Activated T-helper 2 cell treated with anti-CD3 and anti-CD28 coated beads, Interferon-gamma antibody, Interleukin-2, Interleukin-4, amounts not matched to agents 10 μg/mL and 5 μg/mL and 100 μg/mL, durations not matched to agents 14 hours and 24 hours and 36 hours (primary cell): ENCODE measurements at places on chromosomes 13 and 19. TPM values are rescaled to one million over a fixed set of nuclear protein-coding genes. Genes with fewer than 3 reads are reported as not detected.

DNA sequence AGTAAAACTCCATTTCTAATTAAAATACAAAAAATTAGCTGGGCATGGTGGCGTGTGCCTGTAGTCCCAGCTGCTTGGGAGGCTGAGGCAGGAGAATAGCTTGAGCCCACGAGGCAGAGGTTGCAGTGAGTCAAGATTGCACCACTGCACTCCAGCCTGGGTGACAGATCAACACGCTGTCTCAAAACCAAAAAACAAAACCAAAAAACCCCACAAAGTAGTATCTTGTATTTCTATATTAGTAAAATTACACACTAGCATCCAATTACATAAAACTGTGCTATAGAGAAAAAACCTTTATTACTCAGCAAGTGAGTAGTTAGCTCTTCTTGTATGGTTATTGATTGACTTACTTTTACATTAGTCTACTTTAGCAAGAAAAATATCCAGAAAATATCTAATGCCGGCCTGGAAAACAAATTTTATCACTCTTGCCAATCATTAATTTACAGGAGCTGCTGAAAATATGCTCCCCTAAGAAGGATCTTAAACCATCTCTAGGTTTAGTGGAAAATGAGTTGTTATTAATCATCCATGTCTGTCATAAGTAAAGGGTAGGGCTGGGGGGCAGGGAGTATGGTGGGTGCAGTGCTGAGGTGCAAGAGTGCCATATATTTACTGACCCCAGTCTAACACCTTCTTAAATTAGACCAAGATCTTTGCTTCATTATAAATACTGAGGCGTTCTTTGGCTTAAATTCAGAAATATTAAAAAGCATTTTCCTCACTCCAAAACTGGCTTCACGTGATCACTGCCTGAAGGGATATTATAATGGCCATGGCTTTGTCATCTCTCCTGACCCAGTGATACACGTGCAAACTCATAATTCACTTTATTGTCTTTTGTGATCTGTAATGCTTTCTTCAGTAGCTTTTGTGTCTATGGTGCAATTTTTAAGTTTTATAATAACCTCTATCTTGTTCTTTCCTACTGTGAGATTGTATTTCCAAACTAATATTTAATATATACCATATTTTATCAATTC is 44.1 kb downstream of the UBL3 start:
- no peak overlapping the region for H3K4me3 ChIP-seq
- no peak for DNase-seq
- H3K27ac ChIP-seq, result no peak overlapping the region
- H3K4me1 ChIP-seq, result peaks cover 11% of the 10 kb centered on the region
- H3K36me3 ChIP-seq, result no peaks in the 10 kb centered on the region
- H3K27me3 ChIP-seq, result no peaks in the 10 kb centered on the region

Gene PTPRH
- not detected in 2 replicates for total RNA-seq

DNA sequence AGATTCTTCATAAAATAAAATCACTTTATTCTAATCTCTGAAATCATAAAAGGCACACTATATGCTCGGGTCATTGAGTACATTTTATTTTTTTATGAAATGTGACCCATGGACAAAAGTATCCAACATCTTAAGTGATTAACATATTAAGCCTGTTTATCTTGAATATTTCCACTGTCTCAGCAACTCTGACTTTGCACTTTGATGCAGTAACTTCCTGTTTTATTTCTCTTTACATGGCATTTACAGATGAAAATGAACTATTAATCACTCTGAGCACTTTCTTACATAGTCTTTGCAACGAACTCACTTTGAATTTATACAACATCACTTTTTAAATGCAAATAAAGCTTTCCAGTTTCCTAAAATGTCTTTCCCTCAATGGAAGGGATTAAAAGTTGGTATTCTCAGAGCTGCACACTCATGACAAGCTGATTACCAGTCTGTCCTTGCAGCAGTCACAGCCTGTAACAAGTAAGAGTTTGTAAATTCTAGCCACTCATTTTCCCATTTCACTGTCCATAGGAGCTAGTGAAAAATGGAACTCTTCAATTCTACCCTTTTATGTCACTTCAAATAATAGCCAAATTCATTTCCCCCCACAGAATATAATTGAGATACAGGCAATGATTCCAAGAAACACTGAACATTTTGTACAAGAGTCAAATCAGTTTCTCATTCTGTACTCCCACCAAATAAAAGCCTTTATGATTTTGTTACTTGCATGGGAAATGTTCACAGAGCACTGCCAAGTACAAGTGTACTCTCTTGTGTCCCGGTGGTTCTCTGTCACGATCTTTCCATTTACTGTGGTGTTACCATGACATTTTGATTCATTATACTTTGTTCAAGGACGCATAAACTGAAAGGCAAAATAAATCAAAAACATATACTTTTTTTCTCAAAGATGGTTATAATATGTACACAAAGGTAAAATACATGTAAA is 1968.9 kb downstream of the PCDH9 start:
- no peaks in the 10 kb centered on the region for H3K27me3 ChIP-seq
- DNase-seq, result no peak
- no peak overlapping the region for H3K27ac ChIP-seq
- H3K4me1 ChIP-seq, result no peaks in the 10 kb centered on the region
- H3K36me3 ChIP-seq, result no peaks in the 10 kb centered on the region

Gene RAB3D
- 9.3 and 11.6 TPM in 2 replicates for total RNA-seq

Gene S1PR4
- 48.5 and 48.9 TPM in 2 replicates for total RNA-seq

- DNase-seq, result no peak
- H3K36me3 ChIP-seq, result no peaks in the 10 kb centered on the region
- peaks cover 4% of the 10 kb centered on the region for H3K4me1 ChIP-seq
- no peak overlapping the region for H3K27ac ChIP-seq
- peaks cover 2% of the 10 kb centered on the region for H3K27me3 ChIP-seq
These were observed 230.5 kb downstream of the LACC1 start for GRCh38 chr13:44110091-44110621.

- no peak for DNase-seq
- H3K27me3 ChIP-seq, result peaks cover 51% of the 10 kb centered on the region
- peaks cover 2% of the 10 kb centered on the region for H3K4me1 ChIP-seq
- H3K4me3 ChIP-seq, result no peak overlapping the region
These were observed 5.4 kb downstream of the COL4A2 start for GRCh38 chr13:110312339-110313031.

- no peaks in the 10 kb centered on the region for H3K27me3 ChIP-seq
- no peaks in the 10 kb centered on the region for H3K4me1 ChIP-seq
- no peak overlapping the region for H3K27ac ChIP-seq
- DNase-seq, result no peak
- H3K36me3 ChIP-seq, result peaks cover 6% of the 10 kb centered on the region
- no peak overlapping the region for H3K4me3 ChIP-seq
These were observed 17.3 kb downstream of the PRKCSH start for GRCh38 chr19:11452620-11453310.

Gene KCNN4
- total RNA-seq, result 98.0 and 98.7 TPM in 2 replicates

Gene DGKH
- 13.7 and 15.1 TPM in 2 replicates for total RNA-seq

DNA sequence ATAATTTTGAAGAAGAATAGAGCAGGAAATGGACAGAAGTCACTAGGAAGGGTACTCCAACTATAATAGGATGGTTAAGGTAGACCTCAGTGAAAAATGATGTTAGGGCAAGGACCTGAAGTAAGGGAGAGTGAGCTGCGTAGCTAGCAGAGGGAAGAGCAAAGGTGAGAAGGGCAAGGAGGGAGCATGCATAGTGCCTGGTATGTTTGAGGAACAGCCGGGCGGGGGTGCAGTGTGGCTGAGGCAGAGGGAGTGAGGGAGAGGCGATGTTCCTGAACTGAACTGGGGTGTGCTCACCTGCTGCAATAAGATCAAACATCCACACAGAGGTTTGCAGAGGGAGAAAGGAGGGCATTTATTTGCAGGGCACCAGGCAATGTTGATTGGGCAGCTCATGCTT is 110.4 kb downstream of the DNAJC15 start:
- no peaks in the 10 kb centered on the region for H3K4me1 ChIP-seq
- H3K4me3 ChIP-seq, result no peak overlapping the region
- H3K27me3 ChIP-seq, result peaks cover 21% of the 10 kb centered on the region
- no peak overlapping the region for H3K27ac ChIP-seq
- DNase-seq, result no peak

Gene CYP4F3
- total RNA-seq, result 0.09 and 0.14 TPM in 2 replicates

Gene PLPP2
- not detected in 2 replicates for total RNA-seq

- H3K27ac ChIP-seq, result no peak overlapping the region
- H3K4me3 ChIP-seq, result no peak overlapping the region
- no peak for DNase-seq
- no peaks in the 10 kb centered on the region for H3K4me1 ChIP-seq
- H3K27me3 ChIP-seq, result no peaks in the 10 kb centered on the region
- no peaks in the 10 kb centered on the region for H3K36me3 ChIP-seq
These were observed 10.0 kb upstream of the SPC24 start for GRCh38 chr19:11165486-11166030.

GRCh38 chr19:18301718-18302111 is 20.3 kb upstream of the JUND start:
- peaks cover 58% of the 10 kb centered on the region for H3K36me3 ChIP-seq
- no peaks in the 10 kb centered on the region for H3K27me3 ChIP-seq
- no peak for DNase-seq
- peak overlapping the region; percentile 64 for H3K27ac ChIP-seq
- peak overlapping the region; percentile 27 for H3K4me3 ChIP-seq
- H3K4me1 ChIP-seq, result peaks cover 31% of the 10 kb centered on the region

DNA sequence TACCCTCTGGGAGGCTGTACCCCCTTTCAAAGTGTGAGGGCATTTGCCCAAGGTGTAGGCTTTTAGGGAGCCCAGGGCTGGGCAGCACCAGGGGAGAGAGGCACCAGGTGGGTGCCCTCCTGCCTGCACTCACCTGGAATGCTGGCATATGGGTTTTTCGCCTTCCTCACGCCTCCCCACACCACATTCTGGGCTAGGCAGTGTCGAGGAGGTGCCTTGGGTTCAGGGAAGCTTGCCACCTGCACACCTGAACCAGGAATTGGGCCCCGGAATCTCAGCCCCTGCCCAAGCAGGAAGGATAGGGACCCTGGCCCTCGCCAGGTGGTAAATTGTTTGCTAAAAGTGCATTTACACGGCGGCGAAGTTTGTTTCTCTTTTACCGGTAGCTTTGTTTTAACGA is 5.1 kb upstream of the TSHZ3 start:
- H3K27me3 ChIP-seq, result peaks cover 64% of the 10 kb centered on the region
- H3K4me3 ChIP-seq, result no peak overlapping the region
- H3K36me3 ChIP-seq, result no peaks in the 10 kb centered on the region
- H3K4me1 ChIP-seq, result peaks cover 19% of the 10 kb centered on the region

DNA sequence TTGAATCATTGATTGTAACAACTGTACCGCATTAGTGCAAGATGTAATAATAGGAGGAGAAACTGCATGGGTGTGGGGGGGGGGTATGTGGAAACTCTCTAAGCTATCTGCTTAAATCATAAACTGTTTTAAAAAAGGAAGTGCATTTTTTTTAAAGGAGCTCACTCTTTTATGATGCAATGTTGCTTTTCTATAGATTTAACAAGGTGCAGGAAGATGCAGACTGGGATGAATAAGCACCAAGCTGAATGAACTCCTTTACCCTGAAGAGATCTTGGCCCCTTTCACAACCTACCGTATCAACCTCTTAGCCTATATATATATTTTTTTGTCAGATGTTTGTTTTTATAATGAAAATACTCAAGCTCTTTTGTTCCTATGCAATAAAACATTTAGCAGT is 95.9 kb downstream of the AKAP11 start:
- H3K4me3 ChIP-seq, result no peak overlapping the region
- no peaks in the 10 kb centered on the region for H3K27me3 ChIP-seq

Gene ERFL
- 2.1 and 2.3 TPM in 2 replicates for total RNA-seq

DNA sequence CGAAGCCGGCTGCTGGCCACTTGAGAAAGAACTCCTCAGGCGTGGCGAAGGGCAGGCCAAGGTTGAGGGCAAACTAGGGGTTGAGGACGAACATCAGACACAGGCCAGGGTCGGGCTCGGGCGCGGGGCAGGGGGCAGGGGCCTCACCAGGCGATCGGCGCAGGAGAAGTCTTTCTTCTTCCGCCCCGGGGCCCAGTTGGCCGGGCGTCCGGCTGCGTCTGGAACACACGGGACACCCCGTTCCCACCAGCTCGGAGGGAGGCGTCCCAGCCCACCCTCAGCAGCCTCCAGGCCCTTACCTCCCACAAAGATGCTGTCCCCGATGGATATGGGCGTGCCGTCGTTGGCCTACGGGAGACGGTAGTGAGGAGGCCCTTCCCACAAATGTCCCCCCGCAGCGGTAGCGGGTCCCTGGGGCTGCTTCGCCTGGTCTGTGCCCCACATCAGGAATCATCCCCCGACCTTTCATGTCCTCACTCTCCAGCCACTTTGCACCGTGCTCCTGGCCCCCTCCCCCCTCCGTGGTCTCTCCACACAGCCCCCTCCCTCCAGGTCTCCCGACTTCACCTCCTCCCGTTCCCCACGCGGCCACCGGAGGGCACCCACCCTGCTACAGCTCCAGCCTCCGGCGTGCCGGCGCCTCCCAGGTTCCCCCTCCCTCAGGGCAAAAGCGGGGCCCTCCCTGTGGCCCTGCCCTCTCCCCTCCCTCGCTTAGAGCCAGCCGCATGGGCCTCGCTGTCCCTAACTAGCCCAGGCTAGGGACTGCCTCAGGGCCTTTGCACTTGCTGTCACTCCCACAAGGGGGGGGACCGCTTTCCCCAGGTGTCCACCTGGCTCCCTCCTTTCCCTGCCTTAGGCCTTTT is 4.8 kb downstream of the PNKP start:
- no peak for DNase-seq
- H3K36me3 ChIP-seq, result peaks cover 55% of the 10 kb centered on the region
- no peaks in the 10 kb centered on the region for H3K27me3 ChIP-seq
- H3K27ac ChIP-seq, result no peak overlapping the region
- H3K4me3 ChIP-seq, result no peak overlapping the region

Gene FSTL3
- 6.9 and 8.0 TPM in 2 replicates for total RNA-seq

DNA sequence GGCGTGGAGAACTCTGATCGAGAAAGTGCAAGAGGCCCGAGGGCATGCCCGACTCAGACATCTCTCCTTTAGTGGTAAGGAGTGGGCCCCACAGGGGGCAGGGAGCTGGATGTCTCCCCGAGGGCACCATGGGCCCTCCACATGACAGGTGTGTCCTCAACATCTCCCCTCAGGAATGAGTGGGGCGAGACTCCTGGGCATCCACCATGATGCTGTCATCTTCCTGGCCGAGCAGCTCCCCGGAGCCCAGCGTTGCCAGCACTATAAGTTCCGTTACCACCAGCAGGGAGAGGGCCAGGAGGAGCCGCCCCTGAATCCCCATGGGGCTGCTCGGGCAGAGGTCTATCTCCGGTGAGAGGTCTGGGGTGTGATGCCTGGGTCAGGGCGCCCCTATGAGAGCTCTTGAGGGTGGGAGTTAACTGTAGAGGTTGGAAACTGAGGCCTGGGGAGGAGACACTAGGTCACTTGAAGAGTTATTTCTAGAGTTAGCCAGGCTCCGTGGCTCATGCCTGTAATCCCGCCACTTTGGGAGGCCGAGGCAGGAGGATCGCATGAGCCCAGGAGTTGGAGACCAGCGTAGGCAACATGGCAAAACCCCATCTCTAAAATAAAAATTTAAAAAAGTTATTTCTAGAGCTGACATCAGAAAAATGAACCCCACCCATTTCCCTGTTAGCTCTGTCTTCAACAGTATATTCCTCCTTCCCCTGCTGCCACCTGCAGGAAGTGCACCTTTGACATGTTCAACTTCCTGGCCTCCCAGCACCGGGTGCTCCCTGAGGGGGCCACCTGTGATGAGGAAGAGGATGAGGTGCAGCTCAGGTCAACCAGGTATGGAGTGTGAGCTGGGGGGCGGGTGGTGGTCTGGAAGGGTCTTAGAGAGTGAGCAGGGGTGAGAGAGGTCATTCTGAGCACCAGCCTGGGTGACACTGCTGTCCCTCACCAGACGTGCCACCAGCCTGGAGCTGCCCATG is 5.1 kb downstream of the IGFLR1 start:
- peak overlapping the region; percentile 62 for H3K27ac ChIP-seq
- H3K27me3 ChIP-seq, result no peaks in the 10 kb centered on the region
- H3K4me3 ChIP-seq, result no peak overlapping the region
- H3K4me1 ChIP-seq, result peaks cover 10% of the 10 kb centered on the region
- DNase-seq, result no peak

GRCh38 chr13:106699311-106699710 is 131.4 kb upstream of the ARGLU1 start:
- no peaks in the 10 kb centered on the region for H3K27me3 ChIP-seq
- no peak overlapping the region for H3K4me3 ChIP-seq
- no peak overlapping the region for H3K27ac ChIP-seq
- H3K4me1 ChIP-seq, result no peaks in the 10 kb centered on the region
- no peaks in the 10 kb centered on the region for H3K36me3 ChIP-seq
- no peak for DNase-seq
